ENCODE measurements at places on chromosomes 5 and 9.
A peak's percentile ranks its signal among the peaks of the same experiment; 100 is the strongest.

- DNase-seq, result no peak
These were observed 187.9 kb downstream of the PALM2AKAP2 start for GRCh38 chr9:109967651-109968642.

GRCh38 chr9:134065612-134066419 is 2.0 kb downstream of the BRD3 start:
- DNase-seq, result no peak

DNA sequence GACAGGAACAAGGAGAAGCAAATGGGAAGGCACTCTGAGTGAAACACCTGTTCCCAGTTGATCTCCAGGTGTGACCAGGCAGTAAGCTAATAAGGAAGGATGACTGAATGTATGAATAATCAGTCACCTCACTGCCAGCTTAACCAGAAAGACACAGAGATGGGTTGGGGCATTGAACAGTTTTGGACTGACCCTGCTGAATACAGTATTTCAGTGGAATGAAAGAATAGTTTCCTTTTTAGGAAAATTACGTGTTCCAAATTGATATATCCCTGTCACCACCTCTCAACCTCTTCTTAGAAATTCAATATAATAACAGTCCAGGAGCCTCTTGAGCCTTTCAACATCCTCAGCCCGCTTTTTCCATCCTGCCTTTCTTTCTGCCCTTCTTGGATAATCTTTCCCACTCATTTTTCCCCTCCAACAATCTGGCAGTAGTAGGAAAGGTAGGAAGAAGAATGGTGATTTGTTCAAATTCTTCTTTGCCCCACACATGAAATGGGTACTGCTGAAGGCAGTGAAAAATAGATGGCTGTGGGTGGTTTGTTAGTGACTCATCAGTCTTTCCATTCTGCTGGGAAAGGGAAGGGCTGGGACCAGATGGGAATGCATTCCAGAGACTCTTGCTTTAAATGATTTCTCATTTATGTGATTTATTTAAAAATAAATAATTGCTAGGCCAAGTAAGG is 117.9 kb downstream of the ZSWIM6 start:
- no peak for DNase-seq

GRCh38 chr9:99793528-99793927 is 28.2 kb upstream of the NR4A3 start:
- DNase-seq, result no peak

DNA sequence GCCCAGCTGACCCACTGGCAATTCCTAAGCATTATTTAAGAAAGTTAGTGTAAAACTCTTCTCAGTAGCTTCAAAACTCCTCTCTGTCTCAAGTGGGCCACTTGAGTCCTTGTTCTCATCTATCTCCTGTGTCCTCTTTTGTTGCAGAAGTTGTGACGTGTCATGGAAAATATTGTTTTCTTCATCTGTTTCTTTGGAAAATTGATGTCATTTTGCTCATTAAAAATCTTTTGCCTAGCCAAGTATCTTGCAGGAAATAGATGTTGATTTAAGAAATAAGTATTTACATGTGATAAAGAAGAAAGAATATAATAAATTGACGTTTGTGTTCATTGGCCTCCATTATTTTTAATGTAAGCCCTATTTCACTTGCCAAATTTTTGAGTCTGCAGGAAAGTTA is 1158.4 kb upstream of the SEMA6A start:
- DNase-seq, result no peak

DNA sequence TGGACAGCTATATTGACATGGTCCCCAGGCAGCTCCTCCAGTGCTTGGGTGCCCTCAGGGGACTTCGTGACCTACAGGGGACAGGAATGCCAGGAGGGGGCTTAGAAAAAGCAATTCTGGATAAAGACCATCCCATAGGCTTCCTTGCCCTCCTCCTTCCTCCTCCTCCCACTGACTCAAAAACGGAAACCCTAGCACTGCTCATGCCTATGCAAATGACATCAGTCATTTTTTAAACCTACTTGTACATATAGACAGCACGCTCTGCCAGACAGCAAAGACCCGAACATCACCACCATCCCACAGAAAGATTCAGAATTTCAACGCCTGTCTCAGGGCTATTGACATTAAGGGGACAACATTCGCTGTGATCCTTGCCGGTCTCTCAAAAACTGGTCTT is 11.0 kb downstream of the IGFBPL1 start:
- DNase-seq, result no peak

GRCh38 chr9:79681576-79681975 is 109.8 kb downstream of the TLE4 start:
- DNase-seq, result no peak

GRCh38 chr9:133715866-133716563 is 22.1 kb downstream of the SARDH start:
- no peak for DNase-seq

GRCh38 chr9:123654994-123655637 is 274.8 kb downstream of the DENND1A start:
- no peak for DNase-seq

DNA sequence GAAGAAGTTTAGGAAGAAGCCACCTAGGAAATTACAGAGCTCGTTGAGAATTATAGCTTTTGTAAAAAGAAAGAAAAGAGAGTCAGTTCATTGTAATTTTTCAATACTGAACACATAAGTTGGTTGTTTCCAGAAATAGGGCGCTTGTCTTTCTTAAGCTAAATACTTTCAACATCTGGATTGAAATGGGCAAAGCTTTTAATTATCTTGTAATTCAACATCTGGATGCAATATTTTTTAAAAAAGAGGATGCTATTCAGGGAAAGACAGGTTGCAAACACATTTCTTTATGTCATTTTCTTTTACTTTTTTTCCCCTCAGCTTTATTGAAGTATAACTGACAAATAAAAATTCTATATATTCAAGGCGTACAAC is 100.7 kb upstream of the TRPC7 start:
- no peak for DNase-seq

GRCh38 chr5:919356-920000 is 26.8 kb downstream of the TRIP13 start:
- DNase-seq, result no peak

DNA sequence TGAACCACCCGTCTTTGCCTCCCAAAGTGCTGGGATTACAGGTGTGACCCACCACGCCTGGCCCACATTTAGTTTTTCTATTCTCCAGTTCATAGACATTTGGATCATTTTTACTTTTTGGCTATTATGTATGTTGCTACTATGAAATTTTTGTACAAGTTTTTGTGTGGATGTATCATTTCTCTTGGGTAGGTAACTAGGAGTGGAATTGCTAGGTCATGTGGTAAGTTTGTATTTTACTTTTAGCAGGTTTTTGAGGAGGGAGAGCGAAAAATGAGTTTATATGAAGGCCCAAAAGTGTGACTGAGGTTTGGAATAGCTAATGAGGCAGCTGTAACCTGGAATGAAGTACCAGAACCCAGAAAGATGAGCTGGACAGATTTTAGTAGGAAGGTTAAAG is 35.2 kb downstream of the ARHGAP26 start:
- no peak for DNase-seq

DNA sequence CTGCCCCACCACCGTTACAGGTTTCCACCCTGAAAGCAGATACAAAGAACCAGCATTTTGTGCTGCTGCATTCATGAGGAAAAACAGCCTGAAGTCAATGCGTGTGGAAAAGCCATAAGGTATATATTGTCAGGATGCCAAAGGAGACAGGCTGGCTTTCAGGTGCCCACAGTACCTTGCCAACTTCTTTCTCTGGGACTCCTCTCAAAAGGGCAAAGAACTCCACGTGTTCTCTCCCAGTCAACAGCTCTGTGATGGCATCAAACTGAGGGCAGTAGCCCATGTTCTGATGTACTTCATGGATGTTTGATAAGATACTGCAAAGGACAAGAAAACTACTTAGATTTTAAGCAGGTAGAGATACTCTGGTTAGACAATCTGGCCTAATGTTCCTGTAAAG is 24.3 kb downstream of the NIPSNAP3B start:
- DNase-seq, result no peak

DNA sequence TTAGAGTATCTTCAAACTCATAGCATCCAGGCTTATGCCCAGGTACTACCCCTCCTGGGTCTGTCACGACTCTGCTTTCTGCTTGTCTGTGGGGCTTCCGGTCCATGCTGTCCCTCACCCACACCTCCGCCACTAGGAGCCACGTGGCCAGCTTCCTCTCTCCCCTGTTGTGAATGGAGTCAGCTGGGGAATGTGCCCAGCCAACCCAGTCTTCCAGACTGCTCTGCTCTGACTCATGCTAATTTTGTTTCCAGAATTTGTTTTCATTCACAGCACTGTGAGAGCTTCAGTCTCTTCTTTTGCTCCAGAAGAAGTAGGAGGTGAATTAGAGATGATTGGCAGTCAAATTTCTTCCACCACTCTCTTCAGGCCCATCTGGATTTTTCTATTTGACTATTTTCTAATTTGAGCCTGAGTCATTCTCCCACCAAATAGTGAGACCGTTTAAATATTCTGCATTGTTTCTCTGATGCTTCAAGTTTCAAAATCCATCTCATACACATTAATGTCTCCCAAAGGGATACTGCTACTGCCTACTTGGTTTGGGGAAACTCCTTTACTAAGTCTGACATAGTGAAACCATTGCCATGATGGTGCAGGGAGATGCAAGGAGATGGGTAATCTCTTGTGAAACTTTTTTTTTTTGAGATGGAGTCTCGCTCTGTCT is 424.1 kb upstream of the KIF2A start:
- peak; percentile 18 for DNase-seq

GRCh38 chr9:70694758-70695157 is 280.3 kb upstream of the KLF9 start:
- DNase-seq, result no peak

- no peak for DNase-seq
These were observed 28.2 kb upstream of the CPLX2 start for GRCh38 chr5:175842951-175843793.

DNA sequence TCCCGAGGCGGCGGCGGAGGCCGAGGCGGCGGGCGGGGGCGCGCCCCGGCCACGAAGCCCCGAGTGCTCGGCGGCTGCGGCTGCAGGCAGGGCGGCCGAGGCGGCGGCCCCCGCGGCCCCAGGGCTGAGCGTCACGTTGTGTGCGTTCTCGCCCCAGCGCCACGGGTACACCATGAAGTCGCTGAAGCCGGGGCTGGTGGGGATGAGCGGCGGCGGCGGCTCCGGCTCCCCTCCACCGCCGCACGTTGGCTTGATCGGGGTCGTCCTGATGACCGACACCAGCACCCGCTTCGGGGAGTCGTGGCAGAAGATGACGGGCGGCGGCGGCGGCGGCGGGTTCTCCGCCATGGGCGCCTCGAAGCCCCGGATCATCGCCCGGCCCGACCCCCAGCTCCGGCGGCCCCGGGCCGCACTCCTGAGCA is 498 bp downstream of the ZNF367 start:
- DNase-seq, result no peak

DNA sequence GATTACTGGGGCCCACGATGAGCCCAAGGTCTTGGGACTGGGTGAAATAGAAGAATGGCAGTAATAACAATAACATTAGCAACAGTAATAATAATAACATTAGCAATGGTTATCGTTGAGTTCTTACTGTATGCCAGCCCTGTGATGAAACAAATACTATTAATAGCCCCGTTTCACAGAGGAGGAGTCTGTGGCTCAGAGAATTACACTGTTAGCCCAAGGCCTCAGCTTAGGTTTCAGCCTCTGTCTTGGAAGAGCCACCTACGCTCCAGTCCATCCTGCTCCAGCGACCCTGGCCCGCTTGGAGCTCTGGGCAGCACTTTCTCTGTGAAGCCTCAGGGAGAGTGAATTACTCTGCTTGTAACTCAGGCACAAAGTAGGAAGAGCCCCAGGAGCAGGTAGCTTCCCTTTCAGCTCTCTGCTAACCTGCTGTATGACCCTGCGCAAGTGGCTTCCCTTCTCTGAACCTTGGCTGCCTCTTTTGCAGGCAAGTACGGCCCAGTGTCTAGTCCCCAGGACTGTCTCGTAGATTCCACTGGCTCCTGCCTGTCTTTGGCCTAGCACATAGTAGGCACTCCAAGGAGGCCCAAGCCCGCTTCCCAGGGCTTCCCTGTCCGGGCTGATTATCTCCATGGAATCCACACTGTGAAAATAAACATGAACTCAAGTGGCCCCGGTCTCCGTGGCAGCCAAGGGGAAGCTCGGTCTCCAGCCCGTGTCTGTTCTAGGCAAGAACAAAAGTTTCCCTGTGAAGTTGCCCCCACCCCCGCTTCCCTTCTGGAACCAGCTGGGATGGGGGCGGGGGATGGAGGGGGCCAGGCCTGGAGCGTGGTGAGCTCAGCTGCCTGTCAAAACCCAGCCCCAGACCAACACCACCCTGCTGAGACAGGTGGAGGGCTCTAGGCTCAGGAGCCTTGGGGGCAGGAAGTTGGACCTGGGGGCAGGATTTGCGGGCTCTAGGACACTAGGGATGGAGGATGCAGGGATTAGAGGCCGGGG is 26.2 kb upstream of the LMX1B start:
- DNase-seq, result peak; percentile 59

GRCh38 chr5:119117237-119117636 is 46.4 kb downstream of the DMXL1 start:
- DNase-seq, result no peak

DNA sequence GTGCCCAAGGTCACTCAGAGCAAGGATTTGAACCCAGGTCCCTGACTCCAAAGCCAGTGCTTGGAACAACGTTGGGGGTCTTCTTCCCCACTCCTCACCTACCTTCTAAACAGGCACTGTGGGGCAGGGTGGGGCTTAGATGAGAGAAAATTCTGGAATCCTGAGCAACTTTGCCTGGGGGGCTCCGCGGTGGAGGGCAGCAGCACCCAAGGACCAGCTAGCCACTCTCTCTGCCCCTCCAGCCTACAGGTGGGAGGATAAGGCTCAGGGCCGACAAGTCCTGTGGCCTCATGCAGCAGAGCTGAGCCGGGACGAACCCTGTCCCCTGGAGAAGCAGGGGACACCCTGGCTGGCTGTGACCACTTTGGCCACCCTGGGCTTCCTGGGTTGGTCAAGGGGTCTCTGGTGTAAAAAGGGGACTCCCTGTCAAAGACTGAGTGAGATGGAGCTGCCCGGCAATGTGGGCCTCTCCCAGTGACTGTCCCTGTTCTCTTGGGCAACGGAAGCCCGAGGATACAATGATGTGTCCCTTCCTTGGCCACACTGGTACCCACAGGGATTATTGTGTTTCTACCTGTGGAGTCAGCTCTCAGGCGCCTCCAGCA is 26.5 kb downstream of the CEL start:
- no peak for DNase-seq

DNA sequence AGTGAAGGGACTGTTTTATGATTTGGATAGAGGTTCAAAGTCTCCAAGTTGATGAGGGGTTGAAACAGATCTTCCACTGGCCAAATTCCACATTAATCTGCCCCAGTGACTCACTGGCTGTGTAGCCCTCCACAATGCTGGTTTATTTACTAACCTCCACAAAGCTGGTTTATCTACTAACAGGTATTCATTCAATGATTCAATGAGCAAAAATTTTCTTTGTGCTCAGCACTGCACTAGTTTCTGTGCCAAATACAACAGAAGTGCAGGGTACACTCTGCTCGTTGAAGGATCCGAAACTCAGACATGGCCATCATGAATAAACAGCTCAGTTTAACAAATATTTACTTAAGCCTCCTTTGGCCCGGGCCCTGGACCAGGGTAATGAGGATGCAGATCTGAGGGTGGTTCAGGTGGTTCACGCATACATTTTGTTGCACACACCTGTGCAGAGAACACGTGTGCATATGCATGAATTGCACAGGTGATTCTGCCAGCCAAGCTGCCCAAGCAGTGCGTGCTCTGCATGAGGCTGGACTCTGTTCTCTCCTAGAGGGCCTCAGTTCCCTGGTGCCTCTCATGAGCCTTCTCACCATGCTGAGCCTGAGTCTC is 71.0 kb downstream of the SH3PXD2B start:
- DNase-seq, result no peak

Measured in substantia nigra (tissue), 51 donors.